A549 (cell line): ENCODE measurements at places on chromosomes 1 and 21.

DNA sequence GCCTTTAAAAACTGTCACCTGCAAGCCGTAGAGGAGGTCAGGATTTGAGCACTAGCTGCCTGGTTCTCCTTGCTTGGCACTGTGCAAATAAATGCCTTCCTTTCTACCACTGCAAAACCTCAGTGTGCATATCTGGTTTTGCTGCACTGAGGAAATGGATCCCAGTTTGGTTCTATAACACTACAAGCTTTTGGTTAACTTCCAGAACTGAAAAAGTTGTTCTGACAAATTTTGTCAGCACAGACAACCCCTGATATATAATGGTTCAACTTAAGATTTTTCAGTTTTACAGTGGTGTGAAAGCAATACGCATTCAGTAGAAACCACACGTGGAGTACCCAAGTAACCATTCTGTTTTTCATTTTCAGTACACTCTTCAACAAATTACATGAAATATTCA is 29.8 kb upstream of the GALNT2 start:
- DNase-seq, result no peak

- DNase-seq, result no peak
Measured at GRCh38 chr1:57046462-57046861, 80.6 kb upstream of the C8B start.

DNA sequence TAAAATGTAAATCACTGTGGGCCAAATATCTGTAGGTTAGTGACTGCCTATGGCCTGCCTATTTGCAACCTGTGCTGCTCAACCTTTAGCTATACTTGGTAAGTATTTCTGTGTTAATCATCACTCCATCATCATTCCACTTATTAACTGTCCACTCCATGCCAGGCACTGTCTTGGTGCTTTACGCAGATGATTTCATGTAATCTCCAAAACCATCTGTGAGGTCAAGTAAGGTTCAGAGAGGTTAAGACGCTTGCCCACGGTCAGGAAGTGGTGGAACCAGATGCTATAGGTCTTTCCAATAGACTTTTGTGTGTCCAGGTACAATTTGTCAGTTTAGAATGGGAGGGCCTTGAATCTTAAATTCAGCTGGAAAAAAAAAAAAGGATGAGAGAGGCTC is 10.8 kb upstream of the PHACTR4 start:
- no peak for DNase-seq

DNA sequence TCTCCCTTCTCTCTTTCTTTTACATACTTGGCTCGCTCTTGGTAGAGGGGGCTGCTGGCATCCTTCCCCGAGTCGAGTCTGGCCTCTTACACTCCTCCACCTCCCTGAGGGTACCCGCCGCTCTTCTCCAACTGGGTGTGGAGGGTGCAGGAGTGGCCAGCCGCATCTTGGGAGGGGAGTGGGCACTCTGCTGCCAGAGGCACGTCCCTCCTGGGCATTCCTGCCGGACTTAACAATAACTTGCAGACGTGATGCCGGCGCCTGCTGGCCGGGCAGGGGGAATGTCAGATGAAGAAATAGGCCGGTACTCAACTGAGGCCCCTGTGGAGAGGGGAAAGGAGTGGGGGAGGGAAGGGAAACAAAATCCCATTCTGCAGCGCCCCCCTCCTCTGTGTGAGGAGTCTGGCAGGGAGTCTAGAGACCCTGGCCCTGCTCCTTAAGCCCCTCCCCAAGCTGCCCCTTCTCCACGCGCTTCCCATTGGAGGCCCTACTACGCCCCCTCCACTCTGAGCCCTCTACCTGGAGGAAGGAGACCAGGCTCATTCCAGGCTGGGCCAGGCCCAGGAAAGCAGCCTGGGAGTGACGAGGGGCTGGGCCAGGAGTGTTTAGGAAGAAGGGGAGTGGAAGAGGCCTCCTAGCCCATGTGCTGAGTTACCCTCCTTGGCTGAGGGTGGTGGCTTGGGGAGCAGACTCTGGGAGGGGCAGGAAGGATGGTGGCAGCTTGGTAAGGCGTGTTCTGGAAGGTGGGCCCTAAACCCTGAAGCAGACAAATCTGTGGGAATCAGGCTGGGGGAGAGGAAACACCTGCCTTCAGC is 1.8 kb downstream of the ATP2B4 start:
- DNase-seq, result no peak

DNA sequence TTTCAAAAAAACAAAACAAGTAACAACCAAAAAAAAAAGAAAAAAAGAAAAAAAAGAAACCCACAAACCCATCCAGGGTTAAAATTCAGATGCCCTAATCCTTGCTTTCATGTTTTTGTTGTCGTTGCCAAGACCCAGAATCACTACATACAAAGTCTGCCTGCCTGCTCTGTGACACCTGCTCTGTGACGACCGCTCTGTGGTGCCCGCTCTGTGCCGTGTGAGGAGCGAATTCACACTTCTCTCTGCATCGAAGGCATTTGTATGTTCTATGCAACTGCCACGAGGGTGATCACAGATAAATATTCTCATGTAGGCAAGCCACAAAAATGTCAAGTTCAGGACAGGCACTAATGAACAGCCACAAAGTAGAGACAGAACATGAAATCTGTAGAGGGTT is 178.6 kb downstream of the SLC45A1 start:
- DNase-seq, result no peak

DNA sequence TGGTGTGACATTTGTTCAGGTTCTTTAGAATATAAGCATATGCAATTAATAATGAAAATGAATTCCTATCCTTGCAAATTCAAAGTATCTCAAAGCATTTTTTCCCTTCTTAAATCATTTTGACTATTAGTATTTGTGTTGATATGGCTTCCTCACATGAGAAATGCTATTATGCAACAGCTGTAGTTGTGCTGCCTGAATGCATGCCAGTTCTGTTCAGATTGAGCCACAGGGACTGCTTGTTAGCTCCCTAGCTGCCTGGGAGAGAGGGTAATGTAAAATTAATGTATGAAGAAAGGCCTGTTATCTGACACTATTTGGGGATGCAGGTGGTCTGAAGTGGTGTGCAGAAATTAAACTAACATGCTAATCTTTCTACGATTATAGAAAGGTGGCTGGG is 45.5 kb downstream of the CACHD1 start:
- DNase-seq, result no peak

- DNase-seq, result no peak
Measured at GRCh38 chr21:42755766-42756579, 102.6 kb downstream of the PDE9A start.

DNA sequence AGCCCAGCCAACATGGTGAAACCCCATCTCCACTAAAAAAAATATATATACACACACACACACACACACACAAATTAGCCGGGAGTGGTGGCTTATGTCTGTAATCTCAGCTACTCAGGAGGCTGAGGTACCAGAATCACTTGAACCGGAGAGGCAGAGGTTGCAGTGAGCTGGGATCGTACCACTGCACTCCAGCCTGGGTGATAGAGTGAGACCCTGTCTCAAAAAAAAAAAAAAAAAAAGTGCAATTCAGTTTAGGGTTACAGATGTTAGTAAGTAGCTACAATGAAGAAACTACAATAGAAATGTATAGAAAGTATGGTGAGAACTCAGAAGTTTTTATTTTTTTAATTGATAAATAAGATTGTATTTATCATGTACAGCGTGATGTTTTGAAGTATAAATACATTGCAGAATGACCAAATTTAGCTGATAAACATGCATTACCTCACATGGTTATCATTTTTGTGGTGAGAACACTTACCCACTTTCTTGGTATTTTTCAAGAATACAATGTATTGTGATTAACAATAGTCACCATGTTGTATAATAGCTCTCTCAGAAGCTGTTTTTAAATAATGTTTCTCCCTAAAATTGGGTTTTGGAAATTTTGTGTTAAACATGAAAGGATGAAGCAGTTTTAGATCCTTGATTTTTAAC is 17.9 kb downstream of the KDM1A start:
- DNase-seq, result no peak

- no peak for DNase-seq
Measured at GRCh38 chr1:9224664-9225410, 9.7 kb upstream of the H6PD start.

GRCh38 chr1:110677526-110677925 is 2.8 kb upstream of the KCNA3 start:
- no peak for DNase-seq

DNA sequence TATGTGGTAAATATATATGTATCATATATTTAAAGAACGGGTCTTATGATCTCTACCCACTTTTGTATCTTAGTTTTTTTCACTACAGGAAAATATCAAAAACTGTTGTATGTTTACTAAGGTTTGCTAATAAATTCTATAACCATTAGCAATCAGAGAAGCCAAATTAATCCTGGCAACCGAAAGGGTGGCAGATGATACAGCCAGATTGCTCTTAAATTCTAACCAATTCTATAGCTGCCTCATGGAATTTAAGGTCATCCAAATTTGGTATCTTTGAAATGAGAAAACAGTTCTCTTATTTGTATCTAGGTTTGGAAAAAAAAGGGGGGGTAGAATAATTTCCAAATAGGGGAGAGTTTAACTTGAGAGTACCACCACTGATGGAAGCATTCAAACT is 591.2 kb downstream of the SMYD3 start:
- DNase-seq, result no peak

- DNase-seq, result no peak
Measured at GRCh38 chr1:18283601-18284385, 176.2 kb downstream of the IGSF21 start.

DNA sequence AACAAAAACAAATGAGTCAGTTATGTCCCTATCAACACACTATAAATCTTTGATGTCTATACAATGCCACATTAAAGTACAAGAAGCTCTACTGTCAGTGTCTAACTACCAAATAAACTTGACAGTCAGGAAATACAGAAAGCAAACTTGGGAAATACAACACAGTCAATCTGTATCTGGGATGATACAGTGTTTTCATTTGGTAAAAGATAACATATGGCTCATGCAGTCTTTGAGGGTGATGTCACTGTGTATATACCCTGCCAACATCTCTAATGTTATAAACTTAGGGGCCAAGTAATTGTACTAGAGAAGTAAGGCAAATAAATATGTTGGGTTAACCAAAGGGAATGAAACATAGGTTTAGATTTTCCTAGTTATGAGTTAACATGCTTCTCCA is 552.5 kb upstream of the ADAMTS5 start:
- no peak for DNase-seq

- no peak for DNase-seq
Measured at GRCh38 chr1:235779770-235780169, 86.9 kb downstream of the LYST start.

GRCh38 chr1:18886003-18886335 is 16.4 kb downstream of the ALDH4A1 start:
- DNase-seq, result no peak

GRCh38 chr1:210607361-210607760 is 278.7 kb downstream of the HHAT start:
- DNase-seq, result no peak

DNA sequence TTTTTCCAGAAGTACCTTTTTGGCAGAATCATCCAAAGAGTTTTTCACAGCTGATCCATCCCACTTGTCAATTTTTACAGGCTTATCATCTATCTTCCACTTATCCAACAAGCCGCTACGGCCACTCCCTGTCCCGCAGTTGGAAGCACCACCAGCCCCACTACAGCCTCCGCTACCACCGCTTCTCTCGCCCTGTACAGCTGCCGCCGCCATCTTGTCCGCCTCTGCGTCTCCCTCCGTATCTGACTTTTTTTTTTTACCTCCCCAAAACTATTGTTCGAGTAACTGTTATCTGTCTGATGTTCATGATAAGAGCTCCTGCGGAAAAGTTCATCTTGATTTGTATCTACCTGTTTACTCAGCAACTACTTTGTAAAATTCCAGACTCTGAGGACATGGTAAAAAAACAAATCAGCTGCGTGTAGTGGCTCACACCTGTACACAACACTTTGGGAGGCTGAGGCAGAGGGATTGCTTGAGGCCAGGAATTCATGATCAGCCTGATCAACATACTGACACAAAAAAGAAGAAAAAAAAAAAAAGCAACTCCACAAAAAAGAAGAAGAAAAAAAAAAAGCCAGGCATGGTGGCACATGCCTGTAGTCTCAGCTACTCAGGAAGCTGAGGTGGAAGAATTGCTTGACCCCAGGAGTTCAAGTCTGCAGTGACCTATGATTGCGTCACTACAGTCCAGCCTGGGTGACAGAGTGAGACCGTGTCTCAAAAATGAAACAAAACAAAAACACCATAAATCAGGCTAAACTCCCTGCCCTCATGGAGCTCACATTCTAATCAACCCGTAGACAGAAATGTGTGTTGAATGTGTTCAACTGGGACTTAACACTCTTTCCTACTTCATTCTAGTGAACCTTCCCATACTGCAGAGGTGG is 8.0 kb upstream of the EYA3 start:
- no peak for DNase-seq

GRCh38 chr1:31660871-31661455 is 16.3 kb upstream of the PEF1 start:
- DNase-seq, result no peak

DNA sequence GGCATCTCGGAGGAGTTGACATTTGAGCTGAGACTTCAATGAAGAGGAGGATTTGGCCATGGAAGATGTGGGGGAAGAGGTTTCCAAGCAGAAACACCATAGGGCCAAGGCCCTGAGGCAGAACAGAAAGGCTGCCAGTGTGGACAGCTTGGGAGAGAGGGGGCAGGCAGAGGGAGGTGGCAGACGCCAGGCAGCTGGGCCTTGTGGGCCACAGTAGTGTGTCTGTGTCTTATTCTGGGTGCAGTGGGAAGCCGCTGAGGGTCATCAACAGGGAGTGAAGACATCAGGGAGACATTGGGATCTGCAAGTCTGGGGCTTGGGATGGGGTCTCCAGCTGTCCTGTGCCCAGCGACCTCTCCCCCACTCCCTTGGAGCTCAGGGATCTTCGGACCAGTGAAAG is 96.8 kb downstream of the LACTBL1 start:
- no peak for DNase-seq

DNA sequence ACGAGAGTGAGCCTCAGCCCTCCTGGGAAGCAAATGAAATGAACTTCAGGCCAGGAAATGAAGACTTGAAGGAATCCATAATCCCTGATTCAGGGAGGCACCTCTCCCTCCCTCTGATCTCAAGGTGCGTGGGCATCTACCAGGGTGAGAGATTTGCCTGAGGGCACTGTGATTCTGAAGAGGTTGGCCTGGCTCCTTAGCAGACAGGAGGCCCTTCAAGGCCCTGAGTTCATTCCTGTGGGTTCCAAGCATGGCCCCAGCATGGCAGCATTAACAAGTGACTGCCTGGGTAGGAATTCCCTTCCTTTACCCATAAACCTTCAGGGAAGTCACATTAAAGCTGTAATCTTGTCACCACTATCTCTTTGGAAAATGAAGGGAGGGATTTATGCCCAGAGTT is 29.8 kb upstream of the IFNGR2 start:
- DNase-seq, result no peak

- DNase-seq, result no peak
Measured at GRCh38 chr1:43803105-43803504, 95.8 kb downstream of the ST3GAL3 start.

GRCh38 chr1:116740746-116741145 is 13.5 kb upstream of the CD2 start:
- DNase-seq, result no peak

GRCh38 chr1:57678138-57678537 is 254.3 kb upstream of the DAB1 start:
- no peak for DNase-seq

- DNase-seq, result no peak
Measured at GRCh38 chr1:116359060-116359830, 13.8 kb upstream of the ATP1A1 start.

GRCh38 chr1:150022357-150022756 is 11.8 kb upstream of the OTUD7B start:
- peak; percentile 25 for DNase-seq
